ENCODE measurements at places on chromosomes 3 and 15. TPM values are rescaled to one million over a fixed set of nuclear protein-coding genes. Genes with fewer than 3 reads are reported as not detected.

GRCh38 chr3:119305286-119305685 lies 11.1 kb downstream of the ARHGAP31 start:
- no peak for DNase-seq

DNA sequence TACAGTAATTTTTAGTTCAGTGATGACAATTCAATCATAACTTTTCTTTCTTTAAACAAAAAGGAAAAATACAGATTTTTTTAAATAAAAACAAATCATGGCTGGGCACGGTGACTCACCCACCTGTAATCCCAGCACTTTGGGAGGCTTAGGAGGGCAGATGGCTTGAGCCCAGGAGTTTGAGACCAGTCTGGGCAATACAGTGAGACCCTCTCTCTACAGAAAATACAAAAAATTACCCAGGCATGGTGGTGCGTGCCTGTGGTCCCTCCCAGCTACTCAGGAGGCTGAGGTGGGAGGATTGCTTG lies 25.6 kb upstream of the ATG7 start:
- no peak for DNase-seq

- no peak for DNase-seq
Measured at GRCh38 chr3:127614928-127615589, 13.9 kb upstream of the PODXL2 start.

- no peak for DNase-seq
Measured at GRCh38 chr3:128814060-128814459, 65.4 kb upstream of the ACAD9 start.

- DNase-seq, result no peak
Measured at GRCh38 chr3:159894386-159894785, 94.2 kb upstream of the IL12A start.

DNA sequence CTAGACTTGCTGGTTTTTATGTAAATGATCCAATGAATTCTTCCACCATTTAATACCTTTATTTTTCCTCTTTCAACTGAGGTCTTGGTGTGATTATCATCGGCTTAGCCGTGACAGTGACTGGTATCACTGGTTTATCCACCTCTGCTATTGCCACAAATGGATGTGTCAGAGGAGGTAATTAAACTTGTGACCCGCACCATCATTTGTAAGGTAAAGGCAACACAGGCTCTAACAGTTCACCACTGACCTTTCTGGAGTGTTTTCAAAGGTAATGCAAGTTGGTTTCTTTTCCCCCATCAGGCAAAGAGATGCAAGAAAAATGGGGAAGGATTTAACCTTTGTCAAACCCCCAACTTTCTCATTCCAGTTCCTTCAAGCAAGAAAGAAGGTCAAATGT lies 19.7 kb downstream of the SLC12A1 start:
- DNase-seq, result no peak

- peak; percentile 92 for DNase-seq
Measured at GRCh38 chr3:171811295-171811912, 1.1 kb upstream of the PLD1 start.

RAF1 gene
- total RNA-seq, result 89.2 TPM

IL20RB gene
- total RNA-seq, result 61.5 TPM

GRCh38 chr3:28651159-28651558 lies 302.5 kb upstream of the AZI2 start:
- DNase-seq, result no peak

- no peak for DNase-seq
Measured at GRCh38 chr3:7328339-7328738, 467.4 kb downstream of the GRM7 start.

GRCh38 chr3:15264486-15264885 lies 58.4 kb downstream of the CAPN7 start:
- DNase-seq, result no peak

GRCh38 chr15:99098991-99099390 lies 5.9 kb upstream of the SYNM start:
- no peak for DNase-seq

DNA sequence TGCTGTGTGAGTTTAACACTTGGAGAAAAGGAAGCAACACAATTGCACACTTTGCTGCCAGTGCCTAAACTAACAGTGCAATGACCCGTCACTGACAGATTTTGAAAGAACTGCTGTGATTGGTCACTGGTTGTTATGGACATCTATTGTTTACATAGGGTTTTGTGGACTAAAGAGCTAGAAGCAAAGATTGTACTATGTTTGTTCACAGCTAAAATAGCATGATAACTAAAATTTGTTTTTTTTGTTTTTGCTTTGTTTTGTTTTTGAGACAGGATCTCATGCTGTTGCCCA lies 112.4 kb upstream of the GOLGA8J start:
- DNase-seq, result no peak

DNA sequence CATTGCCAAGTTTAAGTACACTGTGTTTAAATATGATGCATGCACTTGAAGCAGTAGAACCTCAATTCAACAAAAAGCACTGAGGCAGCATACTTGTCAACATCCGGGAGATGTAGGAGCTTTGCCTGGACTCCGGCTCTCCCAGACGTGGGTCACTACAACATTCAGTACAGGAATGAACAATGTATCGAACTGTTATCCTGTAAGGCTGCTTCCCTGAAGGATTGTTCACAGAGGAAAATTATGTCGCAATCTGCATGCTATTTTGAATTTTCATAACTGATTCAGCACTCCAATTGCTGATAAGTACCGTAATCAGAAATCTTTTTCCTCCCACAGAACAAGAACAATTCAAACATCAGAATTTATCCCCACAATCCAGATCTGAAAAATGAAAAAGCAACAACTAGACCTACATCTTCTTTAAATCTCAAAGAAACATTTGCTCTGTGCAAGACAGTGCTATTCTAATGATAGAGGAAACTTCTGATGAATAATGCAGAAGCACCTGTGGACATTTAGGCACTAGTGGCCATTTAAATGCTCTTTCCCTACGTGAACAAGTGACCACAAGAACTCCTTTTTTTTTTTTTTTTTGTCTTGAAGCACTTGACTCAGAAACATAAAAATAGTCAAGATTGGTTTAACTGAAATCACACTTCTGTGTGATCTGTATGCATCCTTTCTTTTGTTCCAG lies 113.4 kb downstream of the PLCH1 start:
- no peak for DNase-seq

DNA sequence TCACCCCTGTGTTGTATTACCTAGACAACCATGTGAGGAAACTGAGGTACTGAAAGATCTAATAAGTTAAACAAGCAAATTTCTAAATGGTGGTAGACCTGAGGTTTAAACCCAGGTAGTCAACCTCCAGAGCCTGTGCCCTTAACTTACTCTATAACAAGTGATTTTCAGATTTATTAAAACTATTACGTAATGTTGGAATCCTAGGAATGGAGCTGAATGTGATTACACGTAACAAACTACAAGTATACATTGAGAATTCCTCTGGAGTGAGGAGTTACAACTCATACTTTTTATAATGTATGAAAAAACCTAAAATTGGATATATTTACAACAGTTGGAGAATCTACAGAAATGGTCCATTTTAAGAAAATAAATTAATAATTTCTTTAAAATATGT lies 18.0 kb downstream of the FAM98B start:
- no peak for DNase-seq

KCNH8 gene
- total RNA-seq, result not detected

- DNase-seq, result no peak
Measured at GRCh38 chr15:39433376-39433775, 147.5 kb upstream of the THBS1 start.

SKOR1 gene
- total RNA-seq, result not detected

GRCh38 chr3:73966733-73967132 lies 342.0 kb upstream of the PDZRN3 start:
- DNase-seq, result no peak

MLH1 gene
- total RNA-seq, result 43.1 TPM

MAPK6 gene
- 54.7 TPM for total RNA-seq

H1-8 gene
- not detected for total RNA-seq

RUBCN gene
- total RNA-seq, result 6.3 TPM

- no peak for DNase-seq
Measured at GRCh38 chr15:101169495-101170071, 82.3 kb downstream of the CHSY1 start.

DNA sequence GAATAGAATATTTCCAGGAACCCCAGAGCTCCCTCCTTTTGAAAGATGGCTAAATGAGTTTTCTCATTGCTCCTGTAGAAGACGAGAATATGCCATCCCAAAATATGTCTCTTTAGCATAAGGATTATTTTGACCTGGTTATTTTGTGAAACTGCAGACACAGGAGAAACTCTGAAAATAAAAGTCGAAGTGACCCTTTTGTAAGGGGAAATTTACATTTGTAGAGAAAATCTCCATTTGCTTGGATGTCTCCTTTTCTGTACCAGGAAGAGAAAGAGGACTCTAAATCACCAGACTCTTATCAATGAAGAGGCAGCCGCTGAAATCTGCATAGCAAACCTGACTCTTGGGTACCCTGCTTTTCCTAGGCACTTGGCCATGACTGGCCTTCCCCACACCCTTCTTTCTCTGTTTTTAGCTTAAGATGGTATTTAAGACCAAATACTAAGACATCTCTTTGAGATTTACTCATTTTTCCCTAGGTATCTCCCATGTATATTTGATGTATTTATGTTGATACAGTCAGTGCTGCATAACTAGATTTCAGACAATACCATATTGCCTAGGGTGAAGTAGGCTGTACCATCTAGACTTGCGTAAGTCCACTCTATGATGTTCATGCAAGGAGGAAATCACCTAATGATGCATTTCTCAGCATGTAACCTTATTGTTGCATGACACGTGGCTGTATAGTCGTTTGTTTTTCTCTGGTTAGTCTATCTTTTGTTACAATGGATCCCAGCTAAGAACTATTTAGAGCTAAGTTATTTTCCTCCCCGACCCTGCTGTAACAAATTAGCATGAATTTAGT lies 98.2 kb upstream of the UBE3A start:
- no peak for DNase-seq

DNA sequence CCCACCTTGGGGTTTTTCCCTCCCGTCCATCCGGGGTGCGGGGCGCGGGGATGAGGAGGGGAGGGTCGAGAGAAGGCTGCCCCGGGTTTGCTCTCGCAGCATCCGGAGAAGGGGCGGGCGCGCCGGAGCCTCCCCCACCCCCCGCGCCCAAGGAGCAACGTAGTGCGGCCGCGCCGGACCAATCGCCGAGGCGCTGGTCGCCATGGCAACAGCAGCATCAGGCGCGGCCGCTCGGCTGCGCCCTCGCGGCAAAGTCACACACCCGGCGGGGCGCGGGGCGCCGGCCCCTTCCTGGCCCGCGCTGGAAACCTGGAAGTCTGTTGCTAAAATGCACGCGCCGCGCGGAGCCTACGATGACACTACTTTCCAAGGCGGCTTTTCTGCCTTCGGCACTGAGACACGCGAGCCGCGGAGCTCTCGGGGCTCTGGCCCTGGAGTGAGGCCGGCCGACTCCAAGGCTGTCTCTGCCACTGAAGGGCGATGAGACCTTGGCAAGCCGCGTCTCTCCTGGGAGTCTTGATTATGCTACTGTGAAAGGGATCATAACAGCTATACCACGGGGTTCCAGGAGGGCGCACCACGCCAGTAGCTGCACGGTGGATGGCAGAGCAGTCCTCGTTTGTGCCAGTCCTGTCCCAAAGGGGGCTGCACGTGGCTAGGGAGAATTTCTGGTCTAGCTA lies at the start of gene IQSEC1:
TSS of gene IQSEC1 (minus strand) at position 104 of the 680 bp plus-strand sequence. CDS start 415 bp downstream, outside the sequence.
- no peak for DNase-seq

DNA sequence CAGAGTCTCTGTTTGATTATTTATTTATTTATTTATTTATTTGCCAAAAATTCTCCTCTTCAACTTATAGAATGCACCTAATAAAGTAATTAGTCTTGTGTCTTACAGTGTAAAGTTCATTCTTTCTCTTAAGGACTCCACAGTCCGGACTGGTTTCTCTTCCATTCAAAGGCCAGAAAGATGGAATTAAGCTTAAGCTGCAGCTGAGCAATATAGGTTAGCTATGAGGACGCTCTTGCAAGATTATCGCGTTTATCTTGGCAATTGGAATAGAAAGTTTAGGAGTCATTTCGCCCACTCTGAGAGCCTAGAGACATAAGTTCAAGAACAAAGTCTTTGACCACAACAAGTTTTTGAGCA lies 15.0 kb downstream of the TAGLN3 start:
- no peak for DNase-seq

GPR62 gene
- not detected for total RNA-seq

TMCO5A gene
- total RNA-seq, result not detected

GRCh38 chr15:44490622-44491021 lies 46.3 kb upstream of the EIF3J start:
- DNase-seq, result no peak

CERS3 gene
- not detected for total RNA-seq

DNA sequence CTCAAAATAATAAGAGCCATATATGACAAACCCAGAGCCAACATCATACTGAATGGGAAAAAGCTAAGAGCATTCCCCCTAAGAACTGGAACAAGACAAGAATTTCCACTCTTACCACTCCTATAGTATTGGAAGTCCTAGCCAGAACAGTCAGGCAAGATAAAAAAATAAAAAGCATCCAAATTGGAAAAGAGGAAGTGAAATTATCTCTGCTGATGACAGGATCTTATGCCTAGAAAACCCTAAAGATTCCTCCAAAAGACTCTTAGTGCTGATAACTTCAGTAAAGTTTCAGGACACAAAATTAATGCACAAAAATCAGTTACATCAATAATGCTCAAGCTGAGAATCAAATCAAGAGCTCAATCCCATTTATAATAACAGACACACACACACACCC lies 45.9 kb upstream of the SLC2A2 start:
- DNase-seq, result no peak

AZI2 gene
- total RNA-seq, result 43.5 TPM

DNA sequence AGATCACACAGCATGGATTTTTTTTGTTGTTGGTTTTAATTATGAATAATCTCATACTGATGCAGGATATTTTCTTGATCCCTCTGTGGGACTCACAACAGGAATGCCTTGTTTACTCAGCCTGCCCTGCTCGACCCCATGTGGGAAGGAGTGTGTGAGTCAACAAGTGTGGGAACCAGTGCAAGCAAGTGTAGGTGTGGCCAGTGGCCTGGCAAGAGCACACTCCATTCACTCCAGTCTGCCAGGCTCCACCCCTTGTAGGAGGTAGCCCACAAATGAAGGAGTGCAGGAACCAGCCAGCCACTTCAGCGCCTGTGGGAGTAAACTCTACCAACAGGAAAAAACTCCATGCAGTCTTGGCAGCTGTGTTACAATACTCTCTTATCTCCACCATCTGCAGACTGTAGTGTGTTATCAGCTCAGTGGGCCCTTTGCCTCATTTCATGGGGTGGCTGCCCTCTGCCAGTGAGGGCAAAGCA lies 393.6 kb downstream of the OTOL1 start:
- peak; percentile 92 for DNase-seq

DNA sequence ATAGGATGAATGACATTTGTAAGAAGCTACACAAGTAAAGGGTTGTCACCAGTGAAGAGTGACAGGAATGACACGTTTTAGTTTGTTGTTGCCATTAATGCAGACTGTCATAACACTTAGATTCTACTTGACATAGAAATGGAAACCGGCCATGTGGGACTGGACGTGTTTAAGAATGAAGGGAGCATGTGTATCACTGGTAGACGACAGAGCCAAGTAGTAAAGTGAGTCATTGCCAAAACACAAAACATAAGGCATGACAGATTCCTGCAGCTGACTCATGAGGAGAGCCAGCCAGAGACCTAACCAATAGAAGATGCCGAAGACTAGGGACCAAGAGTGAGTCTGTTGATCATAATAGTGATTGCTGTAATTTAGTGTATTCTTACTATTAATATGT lies 106.2 kb upstream of the PLAAT1 start:
- peak; percentile 75 for DNase-seq

PATL2 gene
- total RNA-seq, result 0.12 TPM

FETUB gene
- not detected for total RNA-seq

Measured in H4 (cell line).